ENCODE measurements at places on chromosomes 7 and 10.

DNA sequence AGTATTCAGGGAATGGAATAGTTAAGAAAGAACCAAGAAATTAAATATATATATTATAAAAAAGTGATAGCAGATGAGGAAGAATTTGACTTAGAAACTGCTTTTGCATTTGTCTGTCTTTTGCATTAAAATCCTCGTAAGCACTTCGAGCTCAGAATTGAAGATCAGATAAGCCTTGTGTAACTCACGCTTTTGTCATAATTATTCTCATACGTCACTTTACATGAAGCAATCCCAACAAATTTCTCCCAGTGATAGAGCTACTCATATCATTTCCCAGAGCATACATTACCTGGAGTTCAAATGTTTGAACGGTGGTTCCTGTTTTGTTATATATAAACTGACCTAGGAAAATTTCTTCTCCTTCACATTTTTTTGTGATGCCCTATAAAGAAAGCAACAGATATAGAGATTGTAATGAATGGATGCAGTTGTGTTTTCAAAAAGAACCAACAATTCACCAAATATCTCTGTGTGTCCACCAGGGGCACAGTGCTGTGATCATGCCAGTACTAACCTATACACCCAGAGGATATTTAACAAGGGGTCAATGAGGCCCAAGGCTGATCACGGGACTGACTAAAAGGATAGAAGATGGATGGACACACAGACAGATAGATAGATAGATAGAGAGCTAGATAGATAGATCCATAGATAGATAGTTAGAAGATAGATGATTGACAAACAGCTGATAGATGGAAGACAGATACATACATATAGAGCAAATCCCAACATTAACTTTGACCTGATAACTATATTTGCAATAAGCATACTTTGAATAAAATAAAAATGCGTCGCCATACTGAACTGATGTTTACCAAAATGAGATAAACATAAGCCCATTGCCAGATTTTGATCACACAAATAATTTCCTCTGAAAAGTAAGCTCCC, 9.3 kb upstream of the HUS1 start:
- no peak for DNase-seq

GRCh38 chr10:27252267-27253000, 11.8 kb upstream of the ACBD5 start:
- DNase-seq, result no peak

- no peak for DNase-seq
These were observed 15.6 kb upstream of the MYH16 start for GRCh38 chr7:99257065-99257464.

DNA sequence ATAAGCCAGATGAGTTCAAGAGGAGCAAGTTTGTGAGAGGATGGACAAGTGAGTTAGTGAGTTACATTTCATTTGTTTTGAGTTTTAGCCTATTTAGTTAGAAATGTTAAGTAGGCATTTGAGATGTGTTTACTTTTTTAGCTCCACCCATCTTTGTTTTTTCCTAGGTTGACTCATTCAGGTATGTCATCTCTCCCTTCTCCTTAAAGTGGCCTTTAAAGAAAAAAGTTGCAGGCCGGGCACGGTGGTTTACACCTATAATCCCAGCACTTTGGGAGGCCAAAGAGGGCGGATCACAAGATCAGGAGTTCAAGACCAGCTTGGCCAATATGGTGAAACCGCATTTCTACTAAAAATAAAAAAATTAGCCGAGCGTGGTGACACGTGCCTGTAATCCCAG, 71.2 kb downstream of the BMPR1A start:
- no peak for DNase-seq

- DNase-seq, result no peak
These were observed 9.5 kb upstream of the TSGA13 start for GRCh38 chr7:130695840-130696239.

GRCh38 chr7:133646472-133647315, 393.8 kb downstream of the EXOC4 start:
- DNase-seq, result no peak

DNA sequence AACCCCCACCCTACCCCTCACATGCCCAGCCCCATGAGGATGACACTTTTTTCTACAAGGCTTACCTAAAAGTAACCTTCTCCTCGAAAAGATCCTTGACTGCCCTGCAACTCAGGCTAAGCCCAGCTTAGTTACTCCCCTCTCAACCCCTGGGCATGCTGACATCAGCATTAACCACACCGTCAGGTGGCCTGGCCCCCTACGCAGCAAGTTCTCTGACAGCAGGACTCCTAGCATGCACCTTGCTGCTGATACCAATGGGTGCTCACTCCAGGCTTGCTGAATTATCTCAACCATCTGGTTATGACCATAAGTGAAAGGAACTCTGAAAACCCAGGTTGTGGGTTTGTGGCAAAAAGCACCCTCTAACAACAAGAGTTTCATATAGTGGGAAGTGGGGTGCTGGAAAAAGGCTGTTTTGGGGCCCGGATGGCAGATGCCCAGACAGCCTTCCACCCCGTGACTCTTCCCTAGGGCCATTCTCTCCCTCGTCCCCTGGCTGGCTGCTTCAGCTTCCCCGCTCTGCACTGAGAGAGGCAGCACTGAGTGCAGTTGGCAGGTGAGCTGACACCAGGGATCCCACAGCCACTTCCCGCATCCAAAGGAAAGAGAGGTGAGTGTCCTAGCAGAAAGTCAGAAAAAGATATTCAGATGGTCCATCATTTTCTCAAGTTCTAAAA, 518.9 kb downstream of the KCNMA1 start:
- DNase-seq, result no peak

DNA sequence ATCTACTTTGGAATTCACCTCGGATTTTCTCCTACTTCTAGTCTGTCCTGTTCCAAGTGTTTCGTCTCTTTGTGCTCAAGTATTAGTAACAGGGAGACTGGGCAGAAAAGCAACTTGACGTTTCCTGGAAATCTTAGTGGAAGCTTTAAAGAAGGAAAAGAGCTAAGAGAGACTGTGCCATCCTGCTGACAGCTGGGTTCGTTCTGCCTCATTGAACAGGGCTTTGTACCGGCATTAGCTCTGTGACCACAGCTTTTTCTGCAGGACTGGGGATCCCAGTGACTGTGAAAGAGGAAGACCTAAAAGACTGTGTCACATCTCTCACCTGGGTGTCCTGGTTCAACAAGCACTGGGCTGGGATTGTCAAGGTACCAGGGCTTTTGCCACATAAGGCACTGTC, 70.8 kb upstream of the CDCA7L start:
- DNase-seq, result no peak

DNA sequence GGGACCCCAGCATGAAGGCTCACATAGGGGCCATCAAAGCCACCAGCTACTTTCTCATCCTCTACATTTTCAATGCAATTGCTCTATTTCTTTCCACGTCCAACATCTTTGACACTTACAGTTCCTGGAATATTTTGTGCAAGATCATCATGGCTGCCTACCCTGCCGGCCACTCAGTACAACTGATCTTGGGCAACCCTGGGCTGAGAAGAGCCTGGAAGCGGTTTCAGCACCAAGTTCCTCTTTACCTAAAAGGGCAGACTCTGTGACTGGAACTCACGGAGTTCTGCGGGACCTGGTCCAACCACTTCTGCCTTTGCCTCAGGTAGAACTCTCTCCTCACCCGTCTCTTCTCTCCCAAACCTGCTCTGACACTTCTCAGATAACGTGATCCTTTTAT, 945 bp downstream of the TAS2R40 start:
- DNase-seq, result no peak

- no peak for DNase-seq
These were observed 1293.0 kb downstream of the REEP3 start for GRCh38 chr10:64814201-64814600.

DNA sequence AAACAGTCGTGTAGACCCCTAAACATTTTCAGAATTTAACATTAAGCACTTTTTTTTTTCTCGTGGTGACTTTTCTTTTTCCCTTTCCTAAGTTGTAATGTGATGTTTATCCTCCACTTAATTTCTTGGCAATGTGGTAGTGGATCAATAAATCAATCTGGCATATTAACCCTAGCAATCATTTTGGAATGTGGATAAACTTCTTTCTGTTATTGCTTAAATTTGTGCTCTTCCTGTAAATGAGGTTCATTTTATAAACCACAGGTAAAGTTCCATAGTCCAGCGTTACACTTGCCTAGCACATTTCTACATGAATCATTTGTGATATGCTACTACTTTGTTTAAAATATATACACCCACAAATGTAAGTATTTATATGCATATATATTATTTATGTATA, 247.4 kb upstream of the ETV1 start:
- no peak for DNase-seq

DNA sequence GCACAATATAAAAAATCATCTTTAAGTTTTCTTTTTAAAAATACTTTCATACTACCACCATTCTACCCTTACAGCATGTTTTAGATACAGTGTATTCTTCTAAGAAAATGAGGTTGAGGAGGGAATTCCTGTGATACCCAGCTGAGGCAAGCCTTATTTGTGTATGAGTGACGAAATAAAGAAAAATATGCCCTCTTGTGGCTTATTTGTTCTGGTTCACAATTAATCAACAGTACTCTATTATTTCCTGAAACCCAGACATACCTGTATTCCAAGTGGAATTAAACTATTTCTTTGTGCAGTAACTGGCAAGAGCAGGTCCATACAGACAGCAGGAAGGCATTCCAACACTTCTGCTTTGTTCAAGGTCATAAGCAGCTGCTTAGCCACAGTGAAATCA, 4.5 kb upstream of the SEMA3D start:
- DNase-seq, result no peak

- DNase-seq, result peak; percentile 60
These were observed 80.5 kb downstream of the ELFN1 start for GRCh38 chr7:1750541-1751021.

- no peak for DNase-seq
These were observed 47.8 kb downstream of the IKZF1 start for GRCh38 chr7:50352282-50352681.

DNA sequence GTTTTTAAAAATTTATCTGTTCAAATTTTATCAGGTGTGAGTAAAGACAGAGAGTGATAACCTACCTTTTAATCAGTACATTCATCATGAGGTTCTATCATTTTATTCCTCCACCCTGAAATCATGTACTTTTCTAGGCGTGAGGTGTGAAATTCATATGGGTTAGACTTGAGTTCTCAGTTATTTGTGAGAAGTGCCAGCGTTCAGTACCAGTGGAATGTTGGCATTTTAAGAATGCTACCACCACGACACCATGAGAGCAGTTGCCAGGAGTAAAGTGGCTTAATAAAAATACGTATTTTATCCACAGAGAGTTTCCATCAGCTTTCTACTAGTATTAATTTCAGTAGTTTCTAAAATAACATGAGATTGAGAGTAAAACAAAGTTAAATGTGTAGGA, 104.1 kb upstream of the FERD3L start:
- DNase-seq, result no peak

DNA sequence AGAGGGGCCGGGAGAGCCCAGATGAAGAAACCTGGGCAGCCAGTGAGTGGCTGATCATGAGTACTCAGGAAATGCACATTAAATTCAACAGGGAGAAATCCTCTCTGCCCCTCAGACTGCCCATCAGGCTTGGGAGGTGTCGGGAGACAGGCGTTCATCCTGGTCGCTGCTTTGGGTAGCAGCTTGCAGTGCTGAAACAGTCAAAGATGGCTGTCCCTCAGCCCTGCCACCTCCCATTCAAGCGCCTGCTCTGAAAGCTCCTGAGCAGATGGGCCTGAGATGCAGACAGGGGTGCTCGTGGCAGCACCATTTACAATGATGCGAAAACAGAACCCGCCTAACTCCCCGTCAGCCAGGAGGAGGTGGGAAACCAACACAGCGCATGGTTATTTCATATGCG, 3.6 kb upstream of the JAKMIP3 start:
- DNase-seq, result no peak

DNA sequence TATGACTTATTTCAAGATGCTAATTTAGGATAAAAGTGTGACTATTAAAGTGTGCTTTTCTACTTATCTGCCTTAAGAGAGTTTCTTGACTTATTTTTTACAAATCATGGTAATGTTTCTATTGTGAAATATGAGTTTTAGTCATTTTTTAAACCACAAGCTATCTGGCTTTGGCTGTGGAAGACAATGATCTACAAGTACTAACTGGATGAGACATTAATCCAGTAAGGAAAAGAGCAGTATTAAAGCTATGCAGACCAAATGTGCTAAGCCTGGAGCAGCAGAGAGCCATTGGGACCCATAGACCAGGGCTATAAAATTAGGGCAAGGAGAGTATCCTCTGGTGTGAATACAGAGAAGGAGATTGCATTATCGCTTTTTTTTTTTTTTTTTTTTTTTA, 92.4 kb downstream of the SEMA3A start:
- DNase-seq, result no peak

- no peak for DNase-seq
These were observed 52.1 kb downstream of the SUFU start for GRCh38 chr10:102555781-102556328.

DNA sequence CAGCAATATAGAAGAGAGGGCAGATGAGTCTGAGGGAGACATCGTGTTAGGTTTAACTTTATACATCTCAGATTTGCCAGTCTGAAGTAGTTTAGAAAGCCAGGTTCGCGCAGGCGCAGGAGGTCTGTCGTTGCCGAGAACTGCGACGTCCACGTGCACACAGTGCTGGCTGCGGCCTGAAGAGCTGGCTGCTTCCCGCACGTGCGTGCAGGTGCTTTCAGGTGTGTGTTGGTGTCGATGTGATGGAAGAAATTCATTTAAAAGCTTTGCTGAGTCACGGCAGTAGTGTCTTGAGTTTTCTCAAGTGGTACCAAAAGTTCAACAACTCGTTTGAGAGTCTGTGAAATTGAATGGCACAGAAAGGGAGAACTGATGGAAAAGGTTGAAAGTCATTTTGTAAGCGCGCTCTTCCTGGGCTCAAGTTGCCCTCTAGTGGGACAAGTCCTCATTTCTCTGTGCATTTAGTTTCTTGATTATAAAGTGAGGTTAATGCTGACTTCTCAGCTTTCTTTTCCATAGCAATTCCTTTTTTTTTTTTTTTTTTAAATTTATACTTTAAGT, 18.6 kb downstream of the WDR37 start:
- no peak for DNase-seq
